Heart right ventricle (tissue), 16 donors: ENCODE measurements at places on chromosomes 16 and 17. TPM values are rescaled to one million over a fixed set of nuclear protein-coding genes. Genes with fewer than 3 reads are reported as not detected.

Gene SEPTIN12
- not detected for polyA plus RNA-seq

Gene TAC4
- not detected for polyA plus RNA-seq

Gene PPP1R27
- 0.14 TPM for polyA plus RNA-seq

Gene KRTAP2-2
- not detected for polyA plus RNA-seq

- peak; percentile 69 for DNase-seq
These were observed 1.6 kb downstream of the LASP1 start for GRCh38 chr17:38871247-38872015.

GRCh38 chr17:2122641-2123302 lies 67.9 kb downstream of the HIC1 start:
- DNase-seq: peak; percentile 54

DNA sequence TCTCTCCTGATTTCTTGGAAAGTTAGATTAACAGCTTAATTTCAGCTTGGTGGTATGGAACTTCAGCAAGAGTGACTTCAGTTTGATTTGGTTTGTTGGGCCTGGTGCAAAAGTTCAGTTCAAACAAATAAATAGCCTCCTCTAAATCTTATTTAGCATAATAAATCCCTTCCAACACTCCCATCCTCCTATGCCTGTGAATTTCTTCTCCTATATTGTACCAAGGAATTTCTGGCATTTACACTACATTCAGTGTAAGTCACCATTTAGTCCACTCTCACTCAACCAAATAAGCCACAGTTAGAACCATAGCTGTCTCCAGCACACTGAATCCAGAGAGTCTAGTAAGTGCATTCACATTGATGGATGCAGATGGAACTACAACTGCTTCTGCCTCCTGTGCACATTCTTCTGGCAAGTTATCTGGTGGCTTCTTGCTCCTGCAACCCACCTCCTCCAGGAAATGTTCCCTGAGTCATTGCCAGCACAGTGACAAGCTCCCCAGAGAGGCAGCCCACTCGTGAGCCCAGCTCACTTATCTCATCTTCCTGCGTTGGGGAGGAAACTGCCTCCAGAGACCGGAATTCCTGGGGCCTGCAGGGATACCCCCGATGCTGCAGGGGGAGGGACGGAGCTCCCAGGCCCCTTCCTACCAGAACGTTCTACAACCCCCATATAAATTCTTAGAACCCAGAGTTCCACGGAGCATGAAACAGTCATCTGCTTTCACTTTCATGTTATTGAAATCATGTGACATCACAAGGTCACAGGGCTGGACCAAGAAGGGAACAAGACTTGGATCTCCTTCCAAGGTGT lies 318.3 kb downstream of the PHKB start:
- peak; percentile 11 for DNase-seq

- DNase-seq: peak; percentile 75
These were observed 216.0 kb downstream of the ZNF423 start for GRCh38 chr16:49639739-49640431.

GRCh38 chr16:8697965-8698364 lies 23.5 kb downstream of the ABAT start:
- DNase-seq: no peak

- no peak for DNase-seq
These were observed 239.0 kb downstream of the CCDC182 start for GRCh38 chr17:57505841-57506773.

DNA sequence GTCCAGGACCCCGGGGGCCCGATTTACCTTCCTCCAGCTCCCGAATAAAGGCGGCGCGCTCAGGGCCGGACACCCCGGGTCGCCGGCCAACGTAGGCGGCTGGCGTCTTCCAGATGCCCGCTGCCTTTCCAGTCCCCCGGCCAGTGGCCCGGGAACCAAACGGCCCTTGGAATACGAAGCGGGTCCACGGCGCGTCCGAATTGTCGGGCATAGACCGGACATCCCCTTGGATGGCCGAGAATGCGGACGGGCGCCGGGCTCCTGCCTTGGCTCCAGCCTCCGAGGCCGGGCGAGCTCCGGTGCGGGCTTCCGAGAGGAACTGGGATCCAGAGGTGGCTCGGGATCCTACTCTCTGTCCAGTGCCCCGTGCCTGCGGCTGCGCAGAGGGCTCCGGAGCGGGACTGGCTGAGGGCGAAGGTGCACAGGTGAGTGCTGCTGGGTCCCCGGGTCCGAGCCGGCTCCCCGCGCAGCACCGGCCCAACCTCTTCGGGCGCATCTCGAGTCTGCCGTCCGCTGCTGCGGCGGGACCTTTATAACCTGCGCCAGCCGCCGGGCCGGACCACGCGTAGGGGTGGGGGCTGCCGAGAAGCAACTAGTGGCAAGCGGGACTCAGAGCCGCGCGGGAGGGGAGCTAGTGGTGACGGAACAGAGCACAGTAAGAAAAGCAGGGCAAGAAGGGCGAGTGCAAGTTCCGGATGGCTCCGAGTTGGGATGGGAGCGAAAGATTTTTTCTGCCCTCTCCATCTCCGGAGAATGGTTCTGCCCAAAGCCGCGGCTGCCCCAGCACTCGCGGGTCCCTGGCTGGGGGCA lies at the start of gene HAP1:
Gene HAP1, minus strand, starts transcription at position 505 of the 810 bp plus-strand sequence. Its CDS starts 9 bp downstream, at position 496.
- no peak for DNase-seq

GRCh38 chr16:73040136-73040535 lies 7.8 kb downstream of the ZFHX3 start:
- DNase-seq: no peak

DNA sequence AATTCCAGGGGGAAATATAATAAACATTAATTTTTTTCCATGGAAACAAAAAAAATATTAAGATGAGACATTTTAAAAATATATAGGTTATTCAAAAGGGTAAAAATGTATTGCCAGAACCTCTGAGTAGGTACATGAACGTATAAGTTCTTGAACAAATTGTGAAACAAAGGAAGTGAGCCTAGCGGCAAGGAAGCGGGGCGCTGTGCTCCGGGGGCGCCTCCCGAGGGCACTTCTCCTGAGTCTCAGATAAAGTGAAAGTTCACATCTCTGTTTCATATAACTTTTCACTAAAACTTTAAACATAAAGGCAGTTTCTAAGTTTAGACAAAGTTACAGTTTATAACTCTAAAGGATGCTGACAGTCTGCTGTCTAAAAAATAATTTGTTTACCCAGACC lies 52.3 kb downstream of the TNRC6C start:
- DNase-seq: no peak

GRCh38 chr16:87243478-87243877 lies 73.7 kb downstream of the C16orf95 start:
- no peak for DNase-seq

DNA sequence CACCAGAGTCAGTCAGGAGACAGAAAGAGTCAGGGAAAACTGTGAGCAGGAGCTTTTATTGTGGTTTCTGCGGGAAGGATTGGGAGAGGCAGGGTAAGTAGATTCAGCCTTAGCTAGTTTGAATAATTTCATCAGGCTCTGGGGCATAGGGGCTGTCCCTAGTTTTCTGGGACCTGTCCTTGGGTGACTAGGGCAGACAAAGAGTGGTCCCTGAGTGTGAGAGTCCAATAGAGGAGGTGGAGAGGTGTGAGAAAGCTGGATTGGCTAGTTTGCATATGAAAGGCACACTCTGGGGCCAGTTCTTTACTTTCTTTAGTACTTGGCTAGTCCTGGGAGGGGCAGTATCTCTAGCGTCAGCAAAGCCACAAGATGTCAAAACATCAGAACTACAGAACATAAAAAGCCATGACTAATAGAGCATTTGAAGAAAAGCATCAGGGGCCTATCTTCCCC lies 255.6 kb downstream of the HS3ST3A1 start:
- no peak for DNase-seq

DNA sequence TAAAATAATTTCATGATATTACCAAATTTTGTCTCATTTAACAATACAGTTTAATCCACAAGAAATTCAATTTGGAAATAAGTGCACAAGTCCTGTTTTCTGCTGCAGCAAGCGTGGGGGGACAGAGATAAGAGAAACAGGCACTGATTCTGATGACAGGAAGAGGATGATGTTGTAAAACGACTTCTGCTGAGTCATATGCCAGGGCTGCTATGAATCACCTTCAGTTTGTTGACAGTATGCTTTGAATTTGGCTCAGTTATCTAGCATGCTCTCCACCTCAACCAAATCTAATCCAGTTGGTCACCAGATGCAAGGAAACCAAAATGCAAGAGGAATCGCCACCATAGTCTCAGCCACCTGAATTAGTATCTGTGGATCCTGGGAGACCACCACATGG lies 244.1 kb upstream of the MON1B start:
- DNase-seq: no peak

GRCh38 chr17:29575511-29576213 lies 7.2 kb downstream of the TP53I13 start:
- DNase-seq: no peak

- no peak for DNase-seq
These were observed 51.8 kb downstream of the RAI1 start for GRCh38 chr17:17732892-17733670.

- no peak for DNase-seq
These were observed 1.3 kb downstream of the MKS1 start for GRCh38 chr17:58217766-58218165.

GRCh38 chr16:72317446-72317845 lies 145.5 kb upstream of the PMFBP1 start:
- DNase-seq: no peak

DNA sequence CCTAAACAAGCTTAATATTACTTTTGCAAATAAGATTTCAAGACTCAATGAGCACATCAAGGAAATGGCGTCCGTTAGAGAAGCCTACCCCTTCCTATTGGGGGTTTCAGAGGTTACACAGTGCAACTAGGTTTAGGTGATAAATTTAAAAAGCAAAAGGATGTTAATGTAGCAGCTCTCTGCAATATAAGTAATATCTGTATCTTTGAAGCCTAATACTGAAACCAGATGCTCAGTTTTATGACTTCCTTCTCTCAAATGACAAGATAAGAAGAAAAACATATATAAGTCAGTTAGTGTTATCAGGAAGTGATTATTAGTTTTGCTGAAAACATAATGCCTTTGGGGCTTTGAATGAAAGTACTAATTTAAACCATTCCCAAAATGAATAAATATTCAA lies 54.3 kb upstream of the MED13 start:
- no peak for DNase-seq

DNA sequence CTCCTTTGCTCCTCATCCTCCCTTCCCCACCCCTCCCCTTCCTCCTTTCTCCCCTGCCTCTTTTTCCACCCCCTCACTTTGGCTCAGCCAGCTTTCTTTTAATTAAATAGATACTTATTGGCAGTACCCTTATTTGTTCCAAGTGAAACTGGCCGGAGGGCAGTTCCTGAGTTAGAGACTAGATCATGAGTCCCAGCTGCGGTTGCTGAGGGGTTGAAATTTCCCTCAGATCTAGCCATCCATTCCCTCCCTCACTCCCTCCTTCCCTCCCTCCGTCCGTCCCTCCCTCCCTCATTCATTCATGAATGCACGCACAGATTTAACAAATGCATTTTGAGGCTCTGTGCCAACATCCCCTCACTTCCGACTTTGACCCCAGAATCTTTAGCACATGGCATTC lies 519.2 kb upstream of the EEF2KMT start:
- no peak for DNase-seq

DNA sequence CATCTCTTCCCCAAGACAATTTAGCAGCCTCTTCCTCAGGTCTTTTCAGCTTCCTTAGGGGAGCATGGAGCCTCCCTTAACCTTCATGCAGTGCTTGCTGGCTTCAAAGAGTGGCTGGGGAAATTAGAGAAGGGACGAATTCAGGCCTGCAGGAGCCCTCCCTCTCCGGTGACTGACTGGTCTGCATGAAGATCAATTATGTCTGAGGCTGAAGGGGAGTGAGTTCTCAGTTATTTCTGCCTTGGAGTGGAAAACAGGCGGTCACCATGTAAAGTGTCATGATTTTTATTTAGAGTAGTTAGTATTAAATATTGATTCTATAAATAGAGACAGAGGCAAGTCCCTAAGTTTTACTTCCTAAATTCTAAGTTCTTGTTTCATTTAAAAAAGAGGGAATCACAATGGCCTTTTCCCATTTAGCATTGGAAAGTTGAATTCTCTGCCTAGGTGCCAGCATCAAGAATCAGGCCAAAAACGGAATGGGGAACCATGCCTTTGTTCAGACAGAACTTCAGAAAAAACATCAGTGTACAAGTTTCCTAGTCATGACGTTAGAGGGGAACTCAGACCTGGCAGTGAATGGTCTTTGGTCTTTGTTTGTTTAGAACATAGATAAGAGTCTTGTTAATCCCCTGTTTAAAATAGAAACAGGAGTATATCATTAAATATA lies 4.4 kb downstream of the GABARAPL2 start:
- no peak for DNase-seq

DNA sequence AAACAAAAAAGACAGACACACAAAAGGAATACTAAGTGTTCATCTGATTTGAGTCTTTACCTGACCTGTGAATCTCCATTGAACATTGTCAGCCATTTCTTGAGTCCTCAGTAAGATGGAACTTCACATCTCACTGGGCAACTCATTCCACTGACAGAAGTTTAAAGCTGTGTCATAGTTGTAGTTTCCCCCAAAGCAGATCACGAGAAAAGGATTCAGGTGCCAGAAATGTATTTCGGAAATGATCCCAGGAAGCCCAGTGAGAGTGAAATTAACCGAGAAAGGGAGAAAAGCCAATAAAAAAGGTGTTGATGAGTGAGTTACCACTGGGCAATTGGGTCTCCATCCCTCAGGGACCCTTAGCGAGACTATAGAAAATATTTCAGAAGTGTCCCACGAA lies 6.5 kb downstream of the CHD9 start:
- DNase-seq: no peak

DNA sequence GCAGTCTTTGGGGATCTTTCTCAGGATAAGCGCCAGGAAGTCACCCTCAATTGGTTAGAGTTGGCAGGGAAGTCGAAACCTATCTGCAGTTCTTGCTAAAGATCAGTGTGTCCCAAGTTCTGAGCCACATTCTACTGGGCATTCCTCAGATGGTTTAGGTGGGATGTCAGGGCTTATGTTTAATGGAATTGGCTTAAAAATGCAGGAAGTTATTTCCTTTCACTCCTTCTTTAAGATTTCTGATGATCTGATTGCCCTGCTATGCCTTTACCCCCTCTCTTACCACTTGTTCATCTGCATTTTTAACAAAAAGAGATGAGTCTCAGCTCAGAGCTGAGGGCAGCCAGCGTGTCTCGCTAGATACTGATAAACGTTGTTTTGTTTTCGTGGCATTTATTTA lies 30.8 kb downstream of the FOXL1 start:
- no peak for DNase-seq

DNA sequence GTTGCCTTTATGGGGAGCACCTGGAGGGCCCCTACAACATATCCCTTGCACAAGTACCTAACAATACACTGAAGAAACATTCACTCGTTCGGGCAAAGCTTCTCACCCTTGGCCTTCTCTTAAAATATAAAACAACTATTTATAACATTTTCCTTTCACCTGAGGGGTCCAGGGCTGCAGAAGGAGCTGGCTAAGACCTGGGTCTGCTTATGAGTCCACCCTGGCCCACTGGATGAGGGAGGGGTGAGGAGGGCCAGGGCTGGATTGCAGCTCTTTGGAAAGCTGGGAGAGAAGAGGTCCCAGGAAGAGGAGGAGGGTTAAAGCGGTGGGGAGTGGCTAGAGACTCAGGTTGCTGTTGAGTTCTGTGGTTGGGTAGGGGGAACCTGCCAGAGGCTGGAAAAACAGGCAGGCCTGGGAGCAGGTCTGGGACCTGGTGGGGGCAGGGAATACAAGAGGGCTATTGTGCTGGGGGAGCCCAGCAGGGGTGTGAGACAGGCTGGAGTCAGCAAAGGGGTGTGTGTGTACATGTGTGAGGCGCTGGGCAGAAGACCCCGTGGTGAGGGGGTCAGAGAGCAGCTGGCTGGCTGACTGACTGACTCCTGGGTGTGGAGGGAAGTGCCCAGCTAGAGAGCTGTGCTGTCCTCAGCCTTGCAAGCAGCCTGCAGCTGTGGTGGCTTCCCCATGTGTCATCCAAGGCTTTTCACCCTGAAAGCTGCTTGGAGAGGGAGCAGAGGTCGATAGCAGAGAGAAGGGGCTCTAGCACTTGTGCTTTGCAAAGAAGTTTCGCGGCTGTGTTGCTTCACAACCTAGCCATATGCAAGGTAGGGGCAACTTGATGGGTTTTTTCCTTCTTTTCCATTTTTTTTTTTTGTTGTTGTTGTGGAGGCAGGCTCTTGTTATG lies 10.2 kb upstream of the MRC2 start:
- no peak for DNase-seq
